ENCODE measurements at places on chromosomes 5 and 9.

GRCh38 chr5:67206461-67206860 is 9.9 kb upstream of the CD180 start:
- no peak for DNase-seq

GRCh38 chr9:131918481-131918880 is 161.2 kb downstream of the MED27 start:
- DNase-seq: no peak

GRCh38 chr5:10689391-10690081 is 71.5 kb downstream of the DAP start:
- DNase-seq: no peak

DNA sequence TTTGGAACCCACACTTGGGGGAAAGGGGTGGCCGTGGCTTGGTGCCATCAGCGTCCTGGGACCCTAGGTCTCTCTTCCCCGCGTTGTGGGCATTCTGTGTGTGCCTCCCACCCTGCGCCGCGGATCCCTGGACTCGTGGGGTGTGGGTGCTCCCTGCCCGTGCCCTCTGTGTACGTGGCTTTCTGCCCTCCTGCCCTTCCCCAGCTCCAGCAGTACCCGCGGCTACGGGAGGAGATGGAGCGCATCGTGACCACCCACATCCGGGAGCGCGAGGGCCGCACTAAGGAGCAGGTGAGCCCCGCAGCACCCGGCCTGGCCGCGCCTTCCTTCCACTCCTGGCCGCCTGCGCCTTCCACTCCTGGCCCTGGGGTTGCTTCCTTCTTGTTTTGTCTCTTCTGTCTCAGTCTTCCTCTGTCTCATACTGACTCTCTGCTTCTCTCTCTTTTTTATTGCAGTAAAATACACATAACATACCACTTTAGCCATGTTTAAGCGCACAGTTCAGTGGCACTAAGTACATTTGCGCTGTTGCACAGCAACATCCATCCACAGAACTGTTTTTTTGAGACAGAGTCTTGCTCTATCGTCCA is 30.7 kb downstream of the DNM1 start:
- no peak for DNase-seq

- no peak for DNase-seq
Observed at GRCh38 chr5:9343146-9343850, 202.6 kb downstream of the SEMA5A start.

- no peak for DNase-seq
Observed at GRCh38 chr5:179795049-179795862, 1.5 kb downstream of the LTC4S start.

- no peak for DNase-seq
Observed at GRCh38 chr9:111627260-111627963, 3.7 kb upstream of the DNAJC25 start.
